ENCODE measurements at places on chromosomes 6 and 20.

GRCh38 chr20:7703551-7703961 lies 236.7 kb downstream of the HAO1 start:
- no peak for DNase-seq

DNA sequence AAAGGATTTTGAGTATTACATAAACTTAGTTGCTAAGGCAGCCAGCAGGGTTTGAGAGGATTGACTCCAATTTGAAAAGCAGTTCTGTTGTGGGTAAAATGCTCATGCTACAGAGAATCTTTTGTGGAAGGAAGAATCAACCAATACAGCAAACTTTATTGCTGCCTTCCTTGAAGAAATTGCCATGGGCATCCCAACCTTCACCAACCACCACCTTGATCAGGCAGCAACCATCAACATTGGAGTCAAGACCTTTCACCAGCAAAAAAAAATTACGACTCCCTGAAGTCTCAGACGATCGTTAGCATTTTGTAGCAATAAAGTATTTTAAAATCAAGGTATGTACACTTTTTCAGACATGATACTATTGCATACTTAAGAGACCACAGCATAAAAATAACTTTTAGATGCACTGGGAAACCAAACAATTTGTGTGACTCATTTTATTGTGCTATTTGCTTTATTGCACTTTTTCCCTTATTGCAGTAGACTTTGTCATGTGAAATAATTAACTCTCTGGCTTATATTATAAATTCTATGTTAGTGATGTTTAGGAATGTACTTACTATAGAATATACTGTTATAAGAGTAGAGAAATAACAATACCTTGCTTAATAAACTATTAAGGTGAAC lies 390.8 kb downstream of the CDKAL1 start:
- no peak for DNase-seq

- no peak for DNase-seq
These were observed 161.2 kb downstream of the ATXN1 start for GRCh38 chr6:16600026-16600425.

DNA sequence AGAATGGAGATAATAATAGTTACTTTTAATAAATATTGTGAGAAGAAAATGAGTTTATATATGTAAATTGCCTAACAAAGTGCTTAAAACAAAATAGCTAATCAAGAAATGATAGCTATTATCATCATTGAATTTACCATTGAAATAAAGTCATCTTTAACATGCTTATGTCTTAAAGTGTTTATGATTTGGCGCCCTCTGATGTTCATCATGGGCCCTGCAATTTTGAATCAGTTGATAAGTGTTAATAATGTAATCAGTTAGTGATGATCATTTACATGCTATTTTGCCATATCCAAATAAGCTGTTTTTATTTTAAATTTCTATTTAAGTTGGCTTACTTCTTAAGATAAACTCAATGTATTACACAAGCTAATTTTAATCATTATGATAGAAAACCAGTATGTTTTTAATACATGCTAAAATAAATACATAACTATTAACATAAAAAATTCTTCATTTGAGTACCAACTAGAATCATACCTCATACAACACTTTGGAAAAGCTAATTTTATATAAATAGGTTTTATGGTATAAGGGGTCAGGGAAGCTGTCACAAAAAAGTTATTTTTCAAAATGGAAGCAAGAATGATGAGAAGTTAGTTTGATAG lies 39.2 kb upstream of the TPD52L1 start:
- DNase-seq = peak; percentile 61

DNA sequence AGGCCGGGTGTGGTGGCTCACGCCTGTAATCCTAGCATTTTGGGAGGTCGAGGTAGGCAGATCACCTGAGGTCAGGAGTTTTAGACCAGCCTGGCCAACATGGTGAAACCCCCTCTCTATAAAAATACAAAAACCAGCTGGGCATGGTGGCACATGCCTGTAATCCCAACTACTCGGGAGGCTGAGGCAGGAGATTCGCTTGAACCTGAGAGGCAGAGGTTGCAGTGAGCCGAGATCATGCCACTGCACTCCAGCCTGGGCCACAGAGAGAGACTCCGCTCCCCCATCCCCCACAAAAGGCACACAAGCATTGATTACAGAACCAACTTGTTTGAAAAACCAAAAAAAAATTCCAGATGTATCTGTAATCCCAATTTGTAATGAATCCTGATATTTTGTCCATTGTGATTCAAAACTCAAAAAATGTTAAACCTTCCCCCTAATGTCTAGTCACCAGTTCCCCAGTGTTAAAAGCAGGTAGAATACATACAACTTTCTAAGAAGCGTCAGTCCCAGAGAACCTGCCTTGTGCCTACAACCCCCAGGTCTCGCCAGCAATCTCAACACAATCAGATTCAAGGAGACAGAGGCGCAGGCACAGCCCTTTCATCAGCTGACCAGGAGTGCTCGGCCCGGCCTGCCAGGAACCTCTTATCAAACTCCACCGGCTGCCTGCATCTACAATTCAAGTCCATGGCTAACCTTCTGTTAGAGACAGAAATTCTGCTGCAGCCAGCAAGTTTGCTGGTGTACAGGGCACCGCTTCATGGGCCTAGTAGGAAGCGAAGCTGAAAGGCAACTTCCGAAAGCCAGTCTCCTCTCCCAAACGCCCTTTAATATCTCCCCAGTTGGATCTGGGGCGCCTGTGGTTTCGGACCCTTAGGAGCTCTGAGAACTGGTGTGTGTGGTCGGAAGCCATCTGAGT lies 2.1 kb downstream of the EZR start:
- DNase-seq = no peak

- no peak for DNase-seq
These were observed 539.1 kb upstream of the MARCKS start for GRCh38 chr6:113317891-113318574.

All from common myeloid progenitor, CD34-positive (primary cell).